NCI-H146 (cell line): ENCODE measurements at places on chromosomes 6 and 20.

GRCh38 chr6:160972111-160972510 lies 19.5 kb upstream of the MAP3K4 start:
- peak; percentile 11 for DNase-seq

DNA sequence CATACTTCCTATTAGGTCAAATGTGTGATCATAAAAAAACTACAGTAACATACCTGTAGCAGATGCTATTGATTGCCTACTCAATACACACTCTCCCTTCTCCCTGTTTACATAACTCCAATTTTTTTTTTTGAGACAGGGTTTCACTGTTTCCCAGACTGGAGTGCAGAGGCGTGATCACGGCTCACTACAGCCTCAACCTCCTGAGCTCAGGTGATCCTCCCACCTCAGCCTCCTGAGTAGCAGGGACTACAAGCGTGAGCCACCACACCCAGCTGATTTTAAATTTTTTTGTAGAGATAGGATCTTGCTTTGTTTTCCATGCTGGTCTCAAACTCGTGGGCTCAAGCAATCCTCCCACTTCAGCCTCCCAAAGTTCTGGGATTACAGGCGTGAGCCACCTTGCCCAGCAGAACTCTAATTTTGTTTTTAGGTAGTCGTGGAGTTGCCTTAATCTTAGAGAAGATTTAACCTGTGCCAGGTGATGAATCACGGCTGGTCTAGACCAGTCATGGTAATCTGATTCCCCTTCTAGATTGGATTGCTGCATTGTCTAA lies 14.0 kb upstream of the KIF3B start:
- DNase-seq, result peak; percentile 73

- no peak for DNase-seq
These were observed 42.4 kb downstream of the TNFRSF21 start for GRCh38 chr6:47267301-47267700.

DNA sequence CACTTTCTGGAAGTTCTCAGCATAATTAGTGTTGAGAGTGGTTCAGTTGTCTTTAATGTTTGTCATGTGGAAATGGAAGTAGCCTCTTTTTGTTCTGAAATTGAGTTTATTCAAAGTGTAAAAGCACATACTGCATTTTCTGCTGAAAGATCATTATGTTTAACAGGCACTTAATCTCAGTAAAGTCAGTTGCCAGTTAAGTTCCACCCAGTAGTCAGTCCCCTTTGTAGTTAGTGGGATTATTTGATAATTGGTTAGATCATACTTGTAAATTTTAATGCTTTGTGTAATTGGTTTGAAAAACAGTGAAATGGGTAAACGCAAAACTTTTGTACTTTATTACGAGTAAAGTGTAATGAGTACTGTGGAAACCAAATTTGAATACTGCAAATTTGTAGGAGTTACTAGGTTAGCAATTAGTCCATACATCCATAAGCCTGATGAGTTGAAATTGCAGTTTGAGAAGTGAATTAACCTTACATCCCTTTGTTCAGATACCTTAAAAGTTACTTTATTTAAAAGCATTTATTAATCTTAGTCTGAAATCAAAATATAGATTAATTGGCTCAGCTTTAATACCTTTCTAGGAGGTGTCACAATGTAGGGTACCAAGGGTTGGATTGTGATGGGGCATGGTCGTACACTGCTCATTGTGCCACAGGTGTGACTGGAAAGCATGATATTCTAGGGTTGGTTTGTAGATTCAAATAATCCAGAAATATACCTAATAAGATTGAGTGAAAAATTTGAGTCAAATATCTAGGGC lies 4.4 kb downstream of the SRSF6 start:
- DNase-seq, result no peak

- DNase-seq, result no peak
These were observed 136.0 kb upstream of the RNF24 start for GRCh38 chr20:4151342-4151741.

GRCh38 chr6:90369024-90369519 lies 72.4 kb upstream of the BACH2 start:
- no peak for DNase-seq

- no peak for DNase-seq
These were observed 468.0 kb downstream of the PREX1 start for GRCh38 chr20:48359692-48360341.

DNA sequence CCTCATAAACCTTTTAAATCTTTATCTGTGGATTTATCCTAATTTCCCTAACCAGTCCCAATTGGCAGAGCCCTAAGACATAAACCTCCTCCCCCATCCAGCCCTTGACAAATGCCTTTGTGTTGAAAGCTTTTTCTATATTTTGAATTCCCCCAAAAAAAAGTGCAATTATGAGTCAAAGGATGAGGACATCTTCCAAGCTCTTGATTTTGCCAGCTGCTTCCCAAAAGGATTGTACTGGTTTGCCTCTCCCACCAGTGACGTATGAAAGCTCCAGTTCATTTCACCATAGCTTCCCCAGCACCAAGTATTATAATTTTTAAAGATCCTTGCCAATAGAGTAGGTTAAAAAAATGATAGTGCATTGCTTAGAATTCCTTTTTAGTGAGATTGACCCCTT lies 38.9 kb downstream of the SIRPA start:
- no peak for DNase-seq

DNA sequence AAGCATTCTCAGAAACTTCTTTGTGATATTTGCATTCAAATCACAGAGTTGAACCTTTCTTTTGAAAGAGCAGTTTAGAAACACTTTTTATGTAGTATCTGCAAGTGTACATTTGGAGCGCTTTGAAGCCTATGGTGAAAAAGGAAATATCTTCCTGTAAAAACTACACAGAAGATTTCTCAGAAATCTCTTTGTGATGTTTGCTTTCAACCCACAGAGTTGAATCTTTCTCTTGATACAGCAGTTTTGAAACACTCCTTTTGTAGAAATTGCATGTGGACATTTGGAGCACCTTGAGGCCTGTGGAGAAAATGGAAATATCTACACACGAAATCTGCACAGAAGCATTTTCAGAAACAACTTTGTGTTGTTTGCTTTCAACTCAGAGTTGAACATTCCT lies 612.3 kb upstream of the ZNF337 start:
- DNase-seq, result no peak

DNA sequence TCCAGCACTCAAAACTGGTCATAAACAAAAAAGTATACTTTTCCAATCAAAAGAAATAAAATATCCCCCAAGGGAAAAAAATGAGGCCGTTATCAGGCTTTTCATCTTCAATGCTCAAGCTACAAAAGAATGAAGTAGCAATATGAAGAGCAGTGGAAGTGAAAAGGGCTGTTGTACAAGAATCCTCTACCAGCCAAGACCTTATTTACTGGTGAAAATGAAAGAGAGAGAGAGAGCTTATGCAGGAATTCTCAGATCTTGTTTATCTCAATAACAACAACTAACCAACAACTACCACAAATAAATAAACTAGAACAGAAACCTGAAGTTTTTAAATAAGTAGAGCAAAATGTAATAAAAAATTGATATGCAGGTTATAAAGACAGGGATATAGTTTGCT lies 400.6 kb downstream of the HDGFL1 start:
- DNase-seq, result no peak

GRCh38 chr20:36028106-36028808 lies 59.9 kb downstream of the CNBD2 start:
- DNase-seq, result no peak

DNA sequence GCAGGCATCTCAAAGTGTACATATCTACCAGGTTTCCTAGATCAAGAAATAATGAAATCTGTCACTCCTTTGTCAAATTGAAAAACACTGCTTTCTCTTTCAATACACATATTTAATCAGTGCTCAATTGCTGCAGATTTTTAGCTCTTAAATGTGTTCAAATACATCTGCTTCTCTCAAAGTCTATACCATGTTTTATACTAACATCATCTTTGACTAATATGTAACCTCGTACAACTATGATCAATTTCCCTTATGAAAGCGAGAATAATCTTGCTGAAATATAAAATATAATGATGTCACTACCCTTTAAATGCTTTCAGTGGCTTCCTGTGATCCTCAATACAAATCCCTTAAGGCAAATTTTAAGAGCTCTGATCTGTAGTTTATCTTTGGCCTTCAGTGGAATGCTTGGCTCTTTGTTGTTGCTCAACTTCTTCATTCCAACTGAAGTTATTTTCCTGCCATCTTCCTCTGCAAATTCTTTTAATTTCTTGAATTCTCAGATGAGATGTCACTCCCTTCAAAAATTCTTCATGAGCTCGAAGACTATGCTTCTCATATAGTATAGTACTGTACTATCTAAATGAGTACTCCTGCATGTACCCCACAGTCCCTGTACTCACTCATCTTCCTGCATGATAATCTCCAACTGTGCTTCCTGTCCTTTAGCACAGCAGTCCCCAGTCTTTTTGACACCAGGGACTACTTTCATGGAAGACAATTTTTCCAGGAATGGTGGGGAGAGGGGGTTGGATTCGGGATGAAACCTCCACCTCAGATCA lies 545.1 kb upstream of the GJE1 start:
- DNase-seq, result no peak
